ENCODE measurements at places on chromosomes 6 and 20.

DNA sequence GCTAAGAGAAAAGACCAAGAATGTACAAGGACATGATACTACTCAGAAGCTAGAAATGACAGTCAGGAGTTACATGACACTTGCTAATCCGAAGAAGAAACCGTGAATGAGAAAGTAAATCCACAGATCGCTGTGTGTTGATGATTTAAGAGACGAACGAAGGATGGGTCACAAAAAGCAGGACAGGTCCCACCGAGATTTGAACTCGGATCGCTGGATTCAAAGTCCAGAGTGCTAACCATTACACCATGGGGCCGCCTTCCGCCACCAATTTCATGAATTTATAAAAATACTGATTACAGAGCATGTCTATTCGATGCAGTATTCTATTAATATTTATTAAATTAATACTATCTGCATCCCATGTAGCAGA is 54.0 kb upstream of the BTN3A2 start:
- DNase-seq: no peak

DNA sequence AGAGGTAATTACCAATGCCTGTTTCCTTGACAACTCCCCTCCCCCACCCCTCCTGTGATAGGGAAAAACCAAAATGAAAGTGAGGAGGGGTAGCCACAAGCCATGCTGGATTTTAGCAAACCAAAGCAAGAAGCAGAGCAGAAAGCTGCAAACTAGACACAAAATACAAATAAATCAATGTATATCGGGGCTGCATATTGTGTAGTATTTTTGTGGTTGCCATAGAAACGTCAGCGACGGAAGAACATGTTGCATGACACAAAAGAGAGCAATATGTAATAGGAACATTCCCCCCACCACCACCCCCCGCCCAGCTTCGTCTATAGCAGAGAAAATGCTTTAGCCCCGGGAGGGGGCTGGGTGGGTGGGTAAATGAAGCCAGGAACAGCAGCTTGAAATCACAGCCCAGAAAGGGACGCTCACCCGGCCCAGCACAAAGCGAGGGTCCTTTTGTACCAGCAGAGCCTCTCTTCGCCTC is 548 bp downstream of the AGPAT4 start:
- no peak for DNase-seq

DNA sequence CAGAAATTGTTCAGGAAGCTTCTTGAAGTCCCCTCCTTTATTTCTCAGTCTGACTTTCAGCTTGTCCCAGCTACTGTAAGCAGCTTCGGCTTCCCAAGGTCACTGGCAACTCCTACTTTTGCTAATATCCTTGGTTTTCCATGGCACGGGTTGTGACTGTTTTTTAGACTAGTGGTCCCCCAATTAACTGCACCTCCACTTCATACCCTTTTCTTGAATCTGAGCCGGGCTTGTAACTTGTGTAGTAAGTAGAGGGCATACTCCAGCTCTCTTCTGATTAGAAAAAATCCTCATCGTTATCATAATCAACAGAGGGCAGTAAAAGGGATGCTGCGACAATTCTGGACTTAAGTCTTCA is 162.3 kb upstream of the TNFAIP3 start:
- DNase-seq: no peak

DNA sequence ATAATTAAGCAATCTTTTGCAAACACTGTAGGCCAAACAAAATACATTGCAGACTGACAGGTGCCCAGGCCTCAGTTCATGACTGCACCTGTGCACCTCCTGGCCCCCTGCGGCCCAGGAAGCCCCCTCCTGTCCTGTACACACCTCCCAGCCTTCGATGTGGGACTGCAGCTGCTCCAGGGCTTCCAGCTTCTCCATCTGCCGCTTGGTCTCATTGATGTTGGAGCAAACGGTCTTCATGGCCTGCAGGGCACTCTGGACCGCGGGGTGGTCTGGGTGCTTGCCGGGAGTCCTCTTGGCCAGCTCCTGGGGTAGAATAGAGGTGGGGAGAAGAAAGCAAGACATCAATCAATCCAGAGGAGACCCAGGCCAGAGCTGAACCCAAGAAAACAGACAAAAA is 119.7 kb downstream of the PREX1 start:
- no peak for DNase-seq

DNA sequence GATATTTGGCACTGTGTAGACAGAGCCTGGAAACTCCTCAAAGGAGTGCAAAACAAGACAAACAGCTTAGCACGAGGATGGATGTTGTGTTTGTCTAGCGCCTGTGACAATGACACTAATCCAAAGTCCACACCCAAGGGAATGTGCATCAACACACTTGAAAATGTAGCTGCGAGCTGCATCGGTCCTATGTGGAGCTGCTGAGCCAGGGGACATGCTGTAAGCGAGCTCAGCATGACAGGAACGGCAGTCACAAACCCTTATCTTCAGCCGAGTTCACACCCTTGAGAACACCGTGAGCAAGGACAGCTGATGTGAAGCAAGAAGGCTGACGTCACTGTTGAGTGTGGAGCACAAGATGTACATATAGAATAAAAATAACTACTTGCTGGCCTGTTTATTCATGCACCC is 684.3 kb downstream of the QKI start:
- no peak for DNase-seq

Measured in GM04503 (cell line).